Nucleus accumbens (tissue), 56 donors: ENCODE measurements at places on chromosomes 1 and 21.

DNA sequence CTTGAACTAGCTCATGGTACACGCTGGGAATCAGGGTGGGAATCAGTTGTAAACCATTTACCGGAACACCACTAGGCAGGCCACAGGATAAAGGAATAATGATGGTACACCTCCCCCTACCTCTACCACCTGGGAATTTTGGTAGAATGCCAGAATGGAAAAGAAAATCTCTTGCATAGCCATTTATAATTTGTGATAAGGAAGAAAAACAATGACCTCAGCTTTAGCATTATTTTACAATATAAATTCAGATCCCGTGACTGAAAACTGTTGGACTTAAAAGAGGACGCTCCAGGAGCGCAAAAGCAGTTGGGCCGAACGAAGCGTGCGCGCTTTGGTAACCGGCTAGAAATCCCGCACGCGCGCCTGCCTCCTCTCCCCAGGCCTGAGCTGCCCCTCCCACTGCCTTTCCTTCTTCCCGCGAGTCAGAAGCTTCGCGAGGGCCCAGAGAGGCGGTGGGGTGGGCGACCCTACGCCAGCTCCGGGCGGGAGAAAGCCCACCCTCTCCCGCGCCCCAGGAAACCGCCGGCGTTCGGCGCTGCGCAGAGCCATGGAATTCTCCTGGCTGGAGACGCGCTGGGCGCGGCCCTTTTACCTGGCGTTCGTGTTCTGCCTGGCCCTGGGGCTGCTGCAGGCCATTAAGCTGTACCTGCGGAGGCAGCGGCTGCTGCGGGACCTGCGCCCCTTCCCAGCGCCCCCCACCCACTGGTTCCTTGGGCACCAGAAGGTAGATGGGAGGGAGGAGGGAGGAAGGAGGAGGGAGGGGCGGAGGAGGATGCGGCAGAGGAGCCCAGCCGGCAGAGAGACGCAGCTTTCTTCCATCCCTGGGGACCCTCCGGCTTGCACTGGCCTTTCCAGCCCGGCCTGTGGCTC is at the start of gene CYP4X1:
Gene CYP4X1, plus strand, starts transcription at position 402 of the 873 bp plus-strand sequence. Its CDS starts 149 bp downstream, at position 551.
- DNase-seq: peak; percentile 16

- peak; percentile 5 for DNase-seq
Observed at GRCh38 chr1:58773406-58773840, 10.4 kb downstream of the JUN start.

DNA sequence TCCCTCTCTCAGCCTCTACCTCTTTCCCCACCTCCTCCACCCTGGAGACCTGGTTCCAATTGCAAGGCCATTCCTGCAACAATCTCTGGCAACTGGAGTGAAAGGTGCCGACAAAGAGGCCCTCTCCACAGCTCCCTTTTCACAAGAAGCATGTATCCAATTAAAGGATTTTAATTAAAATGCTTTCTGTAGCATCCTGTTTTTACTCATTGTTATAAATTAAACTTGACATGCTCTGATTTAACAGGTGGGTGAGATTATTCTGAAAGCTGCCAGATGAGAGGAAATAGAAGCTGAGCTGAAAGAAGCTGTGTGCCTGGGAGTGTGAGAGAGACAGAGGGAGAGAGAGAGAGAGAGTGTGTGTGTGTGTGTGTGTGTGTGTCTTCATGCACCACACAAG is 160.5 kb downstream of the TBX15 start:
- no peak for DNase-seq

- no peak for DNase-seq
Observed at GRCh38 chr1:9295884-9296283, 3.2 kb downstream of the SPSB1 start.

DNA sequence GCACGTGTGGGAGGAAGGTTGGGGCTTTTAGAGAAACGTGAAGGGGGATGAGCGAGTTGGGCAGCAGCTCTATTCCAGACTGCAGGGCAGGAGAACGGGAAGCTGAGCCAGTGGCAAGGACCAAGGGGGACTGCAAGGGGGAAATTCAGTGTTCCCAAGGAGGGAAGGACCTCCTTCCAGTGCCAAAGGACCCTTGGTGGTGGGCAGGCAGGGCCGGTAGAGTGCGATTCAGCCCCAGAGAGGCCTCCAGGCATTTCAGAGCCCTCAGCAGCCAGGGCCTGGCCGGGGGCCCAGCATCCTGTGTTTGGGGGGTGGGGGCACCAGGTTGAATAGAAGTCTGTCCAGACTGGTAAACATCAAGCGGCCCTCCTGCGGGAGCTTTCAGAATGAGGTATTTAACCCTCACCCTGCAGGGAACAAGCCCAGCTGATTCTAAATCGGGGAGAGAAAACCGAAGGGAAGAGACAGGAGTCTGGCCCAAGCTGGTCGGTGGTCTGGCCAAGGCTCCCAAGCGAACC is 2.3 kb downstream of the COL9A2 start:
- DNase-seq: peak; percentile 75

GRCh38 chr1:150552911-150553289 is 3.7 kb downstream of the ADAMTSL4 start:
- DNase-seq: no peak

- no peak for DNase-seq
Observed at GRCh38 chr21:46100020-46100419, 2.1 kb downstream of the COL6A2 start.

DNA sequence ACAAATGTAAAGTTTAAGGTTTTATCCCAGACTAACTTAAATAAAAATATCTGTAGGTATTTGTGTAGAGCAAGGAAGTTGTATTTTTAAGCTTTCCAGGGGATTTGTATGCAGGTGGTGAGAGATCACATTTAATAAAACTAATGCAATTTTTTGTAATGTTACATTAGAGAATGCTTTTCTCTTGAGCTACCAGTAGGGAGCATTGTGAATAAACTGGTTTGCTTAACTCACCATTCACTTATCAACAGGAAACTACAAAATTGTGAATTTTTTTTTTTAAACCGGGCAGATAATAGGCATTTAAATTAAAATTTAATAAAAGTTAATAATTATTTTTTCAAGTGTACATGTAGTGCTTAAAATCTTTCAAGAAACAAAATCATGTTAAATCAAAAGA is 78.6 kb downstream of the IVNS1ABP start:
- no peak for DNase-seq

- DNase-seq: no peak
Observed at GRCh38 chr1:218281285-218281684, 3.8 kb upstream of the RRP15 start.

GRCh38 chr1:41870076-41870562 is 48.6 kb downstream of the HIVEP3 start:
- DNase-seq: no peak

GRCh38 chr1:246537441-246537840 is 28.6 kb downstream of the TFB2M start:
- DNase-seq: no peak

- DNase-seq: no peak
Observed at GRCh38 chr1:174786760-174787159, 213.0 kb upstream of the CACYBP start.

DNA sequence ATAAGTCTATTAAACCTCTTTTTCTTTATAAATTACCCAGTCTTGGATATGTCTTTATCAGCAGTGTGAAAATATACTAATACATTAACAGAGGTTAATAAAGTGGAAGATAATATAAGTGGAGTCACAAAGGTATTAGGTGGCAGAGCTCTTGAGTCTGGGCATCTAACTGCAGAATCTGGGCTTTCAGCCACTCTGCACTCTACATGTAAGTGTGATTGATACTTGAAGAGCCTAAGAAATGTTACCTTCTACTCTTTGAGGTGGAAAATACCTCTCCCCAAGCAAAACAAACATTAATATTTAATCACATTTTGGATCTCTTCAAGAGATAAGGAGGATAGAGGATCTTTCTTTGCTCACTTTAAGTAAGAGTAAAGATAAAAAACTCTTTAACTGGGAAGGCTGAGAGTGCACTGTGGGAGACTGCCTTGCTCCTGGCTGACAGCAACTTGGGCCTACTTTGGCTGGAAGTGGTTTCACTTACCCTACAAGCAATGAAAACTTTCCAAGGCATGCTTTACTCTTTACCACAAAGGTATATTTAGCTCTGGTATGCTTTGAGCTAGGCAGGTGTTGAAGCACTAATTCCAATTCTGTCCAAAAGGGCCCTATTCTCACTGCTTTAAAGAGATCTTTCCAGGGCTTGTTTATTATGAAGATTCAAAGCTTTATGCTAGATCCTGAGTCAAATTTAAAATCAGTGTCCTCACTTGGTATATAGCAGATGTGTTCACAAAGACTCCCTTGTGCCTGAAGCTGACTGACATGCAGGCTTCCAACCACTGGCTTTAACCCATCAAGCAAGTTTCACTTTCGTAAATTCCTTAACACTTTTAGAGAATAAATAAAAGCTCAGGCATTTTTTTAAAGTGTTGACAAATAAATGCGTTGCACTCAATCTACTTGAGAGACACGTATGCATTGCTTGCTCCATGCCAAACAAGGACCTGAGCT is 245.3 kb upstream of the ZP4 start:
- no peak for DNase-seq

GRCh38 chr1:45621895-45622523 is 1.8 kb downstream of the CCDC17 start:
- DNase-seq: no peak

DNA sequence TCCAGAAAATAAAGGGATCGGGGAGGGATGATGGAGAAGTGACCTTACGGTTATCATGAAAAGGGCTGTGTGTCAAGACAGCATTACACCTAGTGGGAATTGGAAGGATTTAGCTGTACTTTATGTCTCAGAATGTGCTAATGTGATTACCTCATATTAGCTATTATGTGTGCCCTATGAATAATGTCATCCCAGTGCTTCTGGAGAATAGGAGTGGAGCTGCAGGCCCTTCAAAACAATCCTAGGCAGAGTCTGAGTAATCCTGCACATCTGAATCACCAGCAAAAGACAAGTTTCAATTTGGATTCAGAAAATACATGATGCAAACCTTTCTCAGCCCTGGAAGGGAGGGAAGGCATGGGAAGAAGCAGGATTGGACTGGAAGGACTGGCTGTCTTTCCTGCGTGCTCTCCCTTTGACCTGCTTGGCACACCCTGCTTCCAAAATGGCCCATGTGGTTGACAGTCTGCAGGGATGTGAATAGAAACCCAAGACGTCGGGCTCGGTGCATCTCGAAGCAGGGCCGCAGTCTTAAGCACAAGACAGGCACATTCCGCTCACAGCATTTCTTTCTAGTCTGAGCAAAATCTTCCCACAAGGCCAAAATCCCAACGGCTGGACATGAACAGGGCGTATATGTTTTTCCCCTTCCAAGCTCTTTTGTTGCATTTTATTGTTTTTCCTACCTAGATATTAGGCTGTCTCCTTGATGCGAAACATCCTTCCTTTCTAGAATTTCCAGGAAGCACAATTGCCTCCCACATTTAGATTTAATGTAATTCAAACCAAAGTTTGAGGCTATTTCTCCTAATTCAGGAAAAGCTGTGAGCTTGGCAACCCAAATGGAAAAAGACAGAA is 54.3 kb upstream of the TARBP1 start:
- peak; percentile 29 for DNase-seq

GRCh38 chr1:218414060-218414728 is 69.1 kb downstream of the TGFB2 start:
- DNase-seq: no peak

GRCh38 chr1:179263121-179263520 is 30.5 kb upstream of the SOAT1 start:
- no peak for DNase-seq

DNA sequence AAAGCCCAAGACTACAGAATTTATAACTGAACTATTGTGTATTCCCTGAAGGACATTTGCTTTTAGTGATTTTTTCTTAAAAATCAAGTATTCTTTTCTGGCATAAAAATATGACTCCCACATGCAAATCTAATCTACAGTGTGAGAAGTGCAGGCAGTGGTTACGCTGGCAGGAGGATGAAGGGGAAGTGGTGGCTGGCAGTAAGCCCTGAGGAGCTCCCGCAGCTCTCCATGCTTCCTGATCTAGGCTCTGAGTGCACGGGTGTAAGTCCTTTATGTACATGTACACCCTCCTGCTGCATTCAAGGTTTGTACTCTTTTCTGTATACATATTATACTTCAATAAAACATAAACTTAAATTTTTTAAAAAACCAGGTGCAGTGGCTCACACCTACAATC is 67.5 kb upstream of the PRDX6 start:
- no peak for DNase-seq

GRCh38 chr1:30189818-30190500 is 533.4 kb downstream of the MATN1 start:
- DNase-seq: no peak

- no peak for DNase-seq
Observed at GRCh38 chr1:94734963-94735901, 84.9 kb upstream of the SLC44A3 start.

GRCh38 chr1:115453666-115454065 is 115.6 kb upstream of the NGF start:
- no peak for DNase-seq

GRCh38 chr1:247440001-247440620 is 17.8 kb downstream of the OR2B11 start:
- no peak for DNase-seq

DNA sequence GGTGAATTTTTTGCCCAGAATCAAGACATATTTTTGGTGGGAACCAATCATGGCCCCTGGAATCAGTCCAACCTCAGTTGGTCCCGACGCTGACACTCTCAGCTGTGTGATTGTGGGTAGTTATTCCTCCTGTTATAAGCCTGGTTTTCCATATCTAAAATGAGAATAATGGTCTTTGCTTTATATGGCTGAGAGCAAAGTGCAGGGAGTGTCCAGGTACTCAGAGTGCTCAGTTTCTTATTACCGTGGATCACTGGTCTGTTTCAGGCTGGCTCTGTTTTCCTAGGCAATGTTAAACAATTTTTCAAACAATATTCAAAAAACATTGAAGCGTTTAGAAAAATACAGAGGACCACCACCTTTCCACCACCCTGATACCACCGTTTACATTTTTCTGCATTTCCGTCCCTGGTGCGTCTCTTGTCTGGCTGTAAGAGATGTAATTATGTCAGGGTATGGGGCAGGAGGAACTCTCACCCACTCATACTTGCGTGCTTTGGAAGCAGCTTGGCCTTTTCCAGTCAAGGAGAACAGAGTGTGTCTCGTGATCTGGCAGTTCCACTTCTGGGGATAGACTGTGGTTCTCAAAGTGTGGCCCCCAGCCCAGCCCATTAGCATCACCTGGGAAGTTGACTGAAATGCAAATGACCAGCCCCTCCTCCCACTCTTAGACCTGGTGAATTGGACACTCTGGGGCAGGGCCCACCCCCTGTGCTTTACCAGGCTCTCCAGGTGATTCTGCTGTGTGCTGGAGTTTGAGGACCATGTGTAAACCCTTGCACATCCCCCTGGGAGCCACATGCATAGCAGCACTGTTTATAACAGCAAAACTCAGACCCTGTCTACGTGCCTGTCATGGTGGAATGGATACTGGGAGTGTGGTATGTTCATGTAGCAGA is 6.8 kb downstream of the MX1 start:
- DNase-seq: no peak

DNA sequence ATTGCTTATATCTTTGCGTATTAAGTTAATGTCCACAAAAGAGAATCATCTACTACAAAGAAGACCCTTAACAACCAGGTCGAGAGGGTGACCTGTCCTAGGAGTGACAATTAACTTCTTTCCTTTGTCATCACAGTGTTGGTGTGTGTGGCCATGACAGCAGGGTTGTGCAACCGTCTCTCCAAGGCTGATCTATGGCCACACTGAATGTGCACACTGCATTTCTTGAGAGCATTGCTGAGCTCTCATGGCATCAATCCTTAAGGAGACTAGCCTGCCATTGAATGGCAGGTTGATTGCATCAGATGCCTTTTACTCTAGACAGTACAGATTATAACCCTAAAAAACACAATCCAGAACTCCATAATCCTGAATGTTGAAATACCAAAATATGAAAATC is 86.5 kb upstream of the OLFM3 start:
- DNase-seq: no peak

- DNase-seq: no peak
Observed at GRCh38 chr1:153212201-153212600, 5.2 kb upstream of the PRR9 start.

GRCh38 chr1:34354367-34354766 is 177.7 kb downstream of the C1orf94 start:
- DNase-seq: no peak
